ENCODE measurements at places on chromosomes 5 and 9.

- no peak for DNase-seq
These were observed 186.3 kb upstream of the ADCY2 start for GRCh38 chr5:7209658-7210057.

DNA sequence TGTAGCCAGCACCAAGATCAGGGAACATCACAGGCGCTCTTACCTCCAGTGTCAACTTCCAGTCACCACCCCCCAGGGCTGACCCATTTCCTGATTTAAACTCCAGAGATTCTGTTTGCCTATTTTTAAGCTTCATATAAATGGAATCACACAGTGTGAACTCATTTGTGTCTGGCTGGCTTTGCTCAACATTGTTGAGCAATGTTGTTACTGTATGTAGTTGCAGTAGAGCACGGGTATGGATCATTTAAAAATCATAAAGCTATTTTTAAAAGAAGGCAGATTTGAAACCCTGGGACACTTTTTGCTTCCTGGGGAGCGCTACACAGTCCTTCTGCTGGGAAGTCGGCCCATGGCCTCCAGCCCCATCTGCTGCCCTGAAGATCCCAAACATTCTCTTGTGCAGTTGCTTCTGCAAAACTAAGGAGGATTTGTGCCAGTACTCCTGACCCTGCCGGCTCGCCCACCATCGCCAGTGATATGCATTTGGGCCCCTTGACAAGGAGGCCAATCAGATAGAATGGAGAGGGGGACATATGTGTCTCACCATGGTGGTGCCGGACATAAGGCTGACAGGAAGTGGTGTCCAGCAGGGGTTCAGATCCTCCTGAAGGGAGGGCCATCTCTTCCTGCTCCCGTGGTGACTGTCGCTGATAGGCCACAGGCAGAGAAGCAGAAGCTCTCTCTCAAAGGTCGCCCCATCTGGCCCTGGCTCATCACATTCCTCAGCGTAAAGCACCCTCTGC lies 13.3 kb downstream of the DCANP1 start:
- no peak for DNase-seq

DNA sequence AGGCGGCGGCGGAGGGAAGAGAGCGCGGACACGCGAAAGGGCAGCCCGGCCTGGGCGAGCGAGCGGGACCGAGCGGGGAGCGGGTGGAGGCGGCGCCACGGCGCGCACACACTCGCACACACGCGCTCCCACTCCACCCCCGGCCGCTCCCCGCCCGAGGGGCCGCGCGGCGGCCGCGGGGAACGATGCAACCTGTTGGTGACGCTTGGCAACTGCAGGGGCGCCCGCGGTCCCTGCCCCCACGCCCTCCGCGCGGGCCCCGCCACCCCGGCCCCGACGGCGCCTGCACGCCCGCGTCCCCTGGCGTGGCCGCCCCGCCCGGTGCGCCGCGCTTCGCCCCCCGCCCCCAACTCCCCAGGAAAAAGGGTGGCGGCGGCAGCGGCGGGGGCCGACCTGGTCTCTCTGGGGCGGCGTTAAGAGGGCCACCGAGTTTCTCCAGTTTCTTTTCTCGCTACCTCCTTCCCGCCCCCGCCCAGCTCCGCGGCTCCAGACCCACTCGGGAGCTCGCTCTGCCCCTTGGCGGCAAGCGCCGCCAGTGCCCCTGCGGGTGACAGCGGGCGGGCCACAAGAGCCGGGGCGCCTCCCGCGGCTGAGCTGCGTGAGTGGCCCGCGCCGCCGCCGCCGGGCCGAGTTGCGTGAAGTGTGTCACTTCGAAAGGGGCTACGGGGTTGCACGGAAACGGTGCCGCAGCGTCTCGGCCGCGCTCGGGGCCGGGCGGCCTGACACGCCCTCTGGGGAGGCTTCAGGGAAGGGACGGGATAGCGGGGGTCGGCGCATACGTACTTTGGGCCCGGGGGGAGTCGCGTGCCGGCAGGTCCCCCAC lies at the start of gene NR3C1:
NR3C1 (minus strand) TSS at position 94 of the 823 bp plus-strand sequence. CDS start 2,847 bp downstream, outside the sequence.
- peak; percentile 87 for DNase-seq

- DNase-seq: no peak
These were observed 733 bp downstream of the COL23A1 start for GRCh38 chr5:178589180-178590140.

DNA sequence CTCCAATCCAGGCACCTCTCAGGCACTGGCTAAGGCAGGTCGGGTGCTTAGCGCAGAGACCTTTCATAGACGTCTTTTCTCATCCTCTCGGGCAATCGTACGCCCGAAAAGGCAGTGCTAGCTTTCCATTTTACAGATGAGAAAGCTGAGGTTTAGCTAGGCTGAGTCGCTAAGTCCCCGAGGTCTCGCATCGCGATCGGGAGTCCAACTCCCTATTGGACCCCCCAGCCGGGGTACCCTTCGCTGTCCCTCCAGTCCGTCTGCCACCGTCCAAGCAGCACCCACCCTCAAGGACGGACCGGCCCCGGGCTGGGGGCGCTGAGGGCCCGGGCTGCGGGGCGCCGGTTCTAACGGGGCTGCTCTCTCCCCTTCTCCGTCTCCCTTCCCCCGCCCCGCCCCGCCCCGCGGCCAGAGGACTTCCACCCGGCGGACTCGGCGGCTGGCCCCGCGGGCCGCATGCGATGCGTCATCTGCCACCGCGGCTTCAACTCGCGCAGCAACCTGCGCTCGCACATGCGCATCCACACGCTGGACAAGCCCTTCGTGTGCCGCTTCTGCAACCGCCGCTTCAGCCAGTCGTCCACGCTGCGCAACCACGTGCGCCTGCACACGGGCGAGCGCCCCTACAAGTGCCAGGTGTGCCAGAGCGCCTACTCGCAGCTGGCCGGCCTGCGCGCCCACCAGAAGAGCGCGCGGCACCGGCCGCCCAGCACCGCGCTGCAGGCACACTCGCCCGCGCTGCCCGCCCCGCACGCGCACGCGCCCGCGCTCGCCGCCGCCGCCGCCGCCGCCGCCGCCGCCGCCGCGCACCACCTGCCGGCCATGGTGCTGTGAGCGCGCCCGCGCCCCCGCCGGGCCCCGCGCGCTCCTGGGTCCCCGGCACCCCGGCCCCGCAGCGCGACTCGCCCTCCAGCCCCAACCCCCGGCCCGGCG lies 12.5 kb upstream of the EXOSC2 start:
- DNase-seq: peak; percentile 68

GRCh38 chr9:126290871-126291270 lies 35.8 kb upstream of the MVB12B start:
- no peak for DNase-seq

Measured in activated naive CD4-positive, alpha-beta T cell treated with anti-CD3 and anti-CD28 coated beads, Interleukin-2, amount 10 ng/mL, durations not matched to agents 7 days and 5 days (primary cell).